ENCODE measurements at places on chromosomes 7 and 10. TPM values are rescaled to one million over a fixed set of nuclear protein-coding genes. Genes with fewer than 3 reads are reported as not detected.

- DNase-seq, result no peak
These were observed 248.3 kb downstream of the CDK14 start for GRCh38 chr7:90844421-90844820.

GPR15LG gene
- total RNA-seq, result not detected

DNA sequence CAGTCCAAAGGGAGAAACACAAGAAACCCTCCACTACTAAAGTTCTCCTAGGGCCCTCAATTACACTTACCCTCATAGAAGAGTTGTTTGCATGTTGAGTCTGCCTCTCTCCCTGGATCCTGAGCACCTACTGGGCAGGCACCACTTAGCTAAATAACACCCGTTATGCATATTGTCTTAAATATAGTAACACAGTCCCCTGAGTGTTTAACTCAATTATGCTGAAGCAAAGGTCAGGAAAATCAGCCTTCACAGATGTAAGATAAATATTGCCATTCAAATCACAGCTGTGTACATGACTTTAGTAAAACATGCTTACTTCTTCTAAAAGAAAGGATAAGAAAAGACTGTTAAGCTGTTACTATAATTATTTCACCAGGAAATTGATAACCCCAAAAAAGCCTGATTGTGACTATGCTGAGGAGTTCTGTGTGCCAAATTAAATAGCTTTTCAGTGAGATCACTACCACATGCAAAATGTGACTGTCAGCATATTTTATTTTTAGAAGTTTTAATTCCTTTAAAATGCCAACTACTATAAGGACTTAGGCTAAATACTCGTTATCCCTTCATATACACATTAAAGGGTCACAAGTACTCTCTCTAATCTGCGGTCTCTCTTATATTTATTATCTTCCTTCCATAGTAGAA is 733.9 kb upstream of the PHF14 start:
- no peak for DNase-seq

GRCh38 chr10:42979721-42980467 is 97.0 kb upstream of the RET start:
- DNase-seq, result no peak

GRCh38 chr7:130500463-130500862 is 8.6 kb downstream of the MEST start:
- DNase-seq, result no peak

YWHAG gene
- total RNA-seq, result 97.1 TPM

DNA sequence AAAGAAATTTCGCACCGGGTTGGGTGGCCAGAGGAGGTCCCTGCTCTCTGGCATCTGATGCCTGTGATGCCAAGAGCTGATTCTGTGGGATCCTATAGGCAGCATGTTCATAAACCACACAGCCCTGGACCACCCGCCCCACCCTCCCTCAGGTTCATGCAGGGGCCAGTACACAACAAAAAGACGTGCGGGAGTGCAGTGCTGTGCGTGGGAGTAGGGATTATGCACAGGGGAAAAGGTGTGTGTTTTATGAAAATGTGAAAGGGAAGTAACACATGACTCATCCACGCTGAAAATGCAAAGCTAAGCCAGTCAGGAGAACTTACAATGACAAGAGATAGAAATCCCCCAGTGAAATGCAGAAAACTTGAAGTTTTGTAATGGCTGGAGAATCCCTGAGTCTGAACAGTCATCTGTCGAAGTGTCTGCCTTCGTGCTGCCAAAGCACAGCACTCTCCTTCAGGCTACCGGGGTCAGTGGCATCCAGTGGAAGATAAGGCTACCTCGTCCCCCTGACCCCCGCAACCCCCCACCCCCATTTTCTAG is 1.1 kb downstream of the KIAA1217 start:
- no peak for DNase-seq

DNA sequence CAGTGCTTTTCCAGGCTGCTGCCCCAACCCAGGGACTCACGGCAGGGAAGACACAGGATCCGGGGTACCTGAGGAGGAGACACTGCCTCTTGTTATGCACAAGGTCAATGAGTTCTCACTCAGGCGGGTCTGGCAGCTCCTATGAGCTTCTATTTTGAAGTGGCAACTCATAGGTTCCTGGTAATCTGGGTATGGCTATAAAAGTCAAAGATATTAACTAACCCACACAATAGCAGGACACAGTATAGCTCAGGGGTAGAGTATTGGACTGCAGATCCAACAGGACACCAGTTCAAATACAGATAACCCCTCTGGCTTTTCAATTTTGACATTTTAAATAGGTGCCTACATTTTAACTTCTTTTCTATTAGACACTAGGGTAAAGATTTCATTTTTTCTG is 130.3 kb upstream of the ZNF746 start:
- no peak for DNase-seq

DNA sequence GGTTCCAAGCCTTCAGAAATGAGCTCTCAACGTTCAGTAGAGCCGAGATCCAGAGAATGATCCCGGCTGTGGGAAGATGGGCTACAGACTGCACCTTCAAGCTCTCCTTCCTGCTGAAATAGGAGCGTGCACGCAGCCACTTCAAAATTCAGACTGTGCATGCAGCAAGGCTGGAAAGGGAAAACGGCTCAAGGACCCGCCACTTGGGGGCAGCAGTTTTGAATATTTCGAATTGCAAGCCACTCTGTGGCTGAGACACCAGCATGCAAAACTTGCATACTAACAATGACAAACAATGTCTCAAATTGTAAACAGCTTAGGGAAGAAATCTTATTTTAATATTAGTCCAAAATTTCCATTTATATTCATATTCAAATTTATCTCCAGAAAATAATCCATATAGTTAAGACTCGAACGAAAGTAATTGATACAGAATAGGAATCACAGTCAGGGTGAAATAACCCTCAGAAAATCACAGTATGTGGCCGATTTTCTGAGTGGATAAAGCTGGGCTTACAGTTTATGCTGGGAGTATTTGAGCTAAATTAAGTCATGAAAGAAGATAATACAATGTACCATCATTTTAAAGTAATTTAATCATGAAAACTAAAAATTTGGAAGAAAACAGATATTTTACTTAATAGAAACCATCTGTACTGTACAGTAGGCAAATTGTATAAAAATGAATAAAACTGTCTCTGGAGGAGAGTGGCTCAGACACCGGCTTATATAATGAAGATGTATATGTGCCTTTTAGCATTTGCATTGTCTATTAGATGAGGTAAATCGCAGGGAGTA is 137.9 kb upstream of the MKI67 start:
- DNase-seq, result peak; percentile 57

GRCh38 chr10:67678335-67678974 is 17.5 kb downstream of the CTNNA3 start:
- no peak for DNase-seq

DNA sequence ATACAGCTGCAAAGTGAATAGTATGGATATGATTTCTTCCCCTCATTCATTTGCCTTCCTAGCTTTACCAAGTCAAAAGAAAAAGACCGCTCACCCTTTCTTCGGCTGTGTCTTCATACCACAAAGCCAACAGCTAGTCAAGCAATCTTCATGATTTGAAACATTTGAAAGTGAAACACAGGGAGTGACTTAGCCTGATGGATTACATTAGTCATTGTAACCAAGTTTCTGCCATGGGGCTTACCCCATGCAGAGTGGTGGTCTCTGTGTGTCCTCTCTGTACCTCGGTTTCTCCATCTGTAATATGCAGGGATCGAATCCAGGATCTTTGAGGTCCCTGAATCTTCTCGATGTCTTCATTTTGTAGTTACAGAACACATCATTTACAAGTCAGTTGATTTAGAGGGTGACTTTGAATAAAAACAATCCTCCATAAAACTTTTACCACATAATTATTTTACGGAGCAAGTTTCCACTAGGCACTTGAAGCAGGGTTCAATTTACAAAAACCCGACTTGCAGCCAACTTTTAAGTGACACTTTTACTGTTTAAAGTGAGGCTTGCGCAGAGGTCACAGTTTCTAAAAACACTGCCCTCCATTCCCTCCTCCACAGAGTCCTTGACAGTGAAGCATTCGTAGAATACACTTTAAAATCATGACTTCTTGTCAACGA is 2.2 kb upstream of the LGI1 start:
- DNase-seq, result no peak

DNA sequence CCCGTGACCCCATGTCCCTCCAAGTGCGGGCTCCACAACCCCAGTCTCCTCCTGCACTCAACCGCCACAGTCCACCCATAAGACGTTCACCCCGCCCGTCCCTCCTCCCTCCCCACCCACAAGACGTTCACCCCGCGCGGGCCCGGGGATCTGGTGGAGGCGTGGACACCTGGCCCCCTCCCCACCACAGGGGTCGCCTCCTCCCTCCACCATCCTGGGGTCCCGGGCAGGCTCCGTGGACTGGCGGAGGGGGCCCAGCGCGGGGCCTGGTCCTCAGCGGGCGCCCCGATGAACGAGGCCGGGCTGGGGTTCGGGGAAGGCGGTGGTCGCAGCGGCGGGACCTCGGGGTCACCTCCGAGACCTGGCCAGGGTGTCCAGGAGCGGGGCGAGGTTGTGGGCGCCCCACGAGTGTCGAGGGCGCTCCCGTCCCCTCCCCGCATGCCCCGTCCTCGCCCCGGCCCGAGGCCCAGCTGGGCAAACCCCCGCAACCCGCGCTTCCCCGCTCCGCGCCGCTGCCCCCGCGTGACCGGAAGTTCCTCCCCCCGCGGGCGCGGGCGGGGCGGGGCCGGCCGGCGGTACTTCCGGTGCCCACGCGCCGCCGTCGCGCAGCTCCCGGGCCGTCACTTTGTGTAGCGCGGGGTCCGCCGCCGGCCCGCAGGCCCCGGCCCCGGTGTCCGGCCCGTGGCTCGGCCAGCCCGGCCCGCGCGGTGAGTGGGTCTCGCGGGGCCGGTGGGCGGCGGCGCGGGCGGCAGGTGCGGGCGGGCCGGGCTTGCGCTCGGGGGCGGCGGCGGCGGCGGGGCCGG is at the start of gene ZNF316:
TSS of gene ZNF316 (plus strand) at position 578 of the 803 bp plus-strand sequence. CDS start 5,092 bp downstream, outside the sequence.
- DNase-seq, result peak; percentile 79

GRCh38 chr10:90319188-90319914 is 538.5 kb downstream of the HTR7 start:
- no peak for DNase-seq

LDB1 gene
- 58.0 TPM for total RNA-seq

DNA sequence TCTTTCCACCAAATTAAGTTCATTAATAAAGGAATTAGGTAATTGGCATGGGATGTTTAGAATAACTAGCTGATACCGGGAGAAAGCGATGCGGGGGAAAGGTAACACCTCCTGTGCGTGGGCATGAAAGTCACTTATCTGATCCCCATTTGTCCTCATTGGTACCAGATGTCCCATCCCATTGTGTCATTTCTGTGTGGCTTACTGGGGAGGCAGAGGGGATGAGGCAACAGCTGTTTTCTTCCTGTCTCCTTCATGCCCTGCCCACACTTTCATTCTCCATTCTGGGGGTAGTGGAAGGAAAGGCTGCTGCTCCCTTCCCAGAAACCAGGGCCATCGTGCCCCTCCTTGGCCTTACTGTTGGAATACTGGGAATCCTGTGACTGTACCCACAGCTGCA is 27.1 kb downstream of the EEPD1 start:
- no peak for DNase-seq

- DNase-seq, result no peak
These were observed 106.7 kb downstream of the CUX1 start for GRCh38 chr7:101924171-101924570.

ZC3HAV1L gene
- total RNA-seq, result 7.1 TPM

FEZF1 gene
- not detected for total RNA-seq

- DNase-seq, result no peak
These were observed 2.3 kb downstream of the FBXO24 start for GRCh38 chr7:100588438-100588837.

GRCh38 chr7:95804052-95804451 is 31.7 kb downstream of the DYNC1I1 start:
- no peak for DNase-seq

PNLIPRP1 gene
- not detected for total RNA-seq

NUTM2E gene
- total RNA-seq, result not detected

SNX8 gene
- total RNA-seq, result 43.1 TPM

- no peak for DNase-seq
These were observed 336.4 kb downstream of the NRG3 start for GRCh38 chr10:82211346-82211745.

GTPBP10 gene
- total RNA-seq, result 21.3 TPM

DNA sequence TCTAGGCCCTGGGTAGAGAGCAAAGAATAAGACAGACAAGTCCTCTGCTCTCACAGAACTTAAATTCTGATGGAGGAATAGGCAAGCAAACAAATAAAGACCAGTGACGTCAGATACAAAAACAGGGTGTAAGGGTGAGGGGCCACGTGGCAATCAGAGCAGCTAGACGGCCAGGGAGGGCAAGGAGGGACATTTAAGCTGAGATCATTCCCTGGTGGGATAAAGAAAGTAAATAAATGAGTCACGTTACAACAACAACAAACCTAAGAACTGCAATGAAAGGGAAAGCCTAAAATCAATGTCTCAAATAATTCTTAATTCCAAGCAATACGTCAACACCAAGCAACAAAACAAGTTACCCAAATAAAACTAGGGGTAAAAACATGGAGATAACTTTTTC is 21.8 kb downstream of the STN1 start:
- no peak for DNase-seq

MOGAT3 gene
- total RNA-seq, result not detected

DNA sequence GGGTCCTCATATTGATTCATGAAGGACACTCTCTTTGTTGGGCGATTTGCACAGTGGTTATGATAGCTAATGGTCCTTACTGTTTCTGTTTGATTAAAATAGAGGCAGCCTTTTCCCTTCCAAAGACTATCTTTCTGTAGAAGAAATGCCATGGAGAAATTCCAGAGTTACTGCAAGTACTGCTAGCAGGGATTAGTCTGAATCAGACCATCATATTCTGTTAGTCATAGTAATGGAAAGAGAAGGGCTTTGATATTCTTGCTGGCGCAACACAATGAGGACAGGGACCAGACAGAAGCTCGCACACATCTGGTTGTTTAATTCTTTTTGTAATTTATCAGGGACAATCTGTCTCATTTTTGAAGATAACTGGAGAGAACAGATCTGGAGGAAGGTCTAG is 304.5 kb upstream of the FZD8 start:
- no peak for DNase-seq

DNA sequence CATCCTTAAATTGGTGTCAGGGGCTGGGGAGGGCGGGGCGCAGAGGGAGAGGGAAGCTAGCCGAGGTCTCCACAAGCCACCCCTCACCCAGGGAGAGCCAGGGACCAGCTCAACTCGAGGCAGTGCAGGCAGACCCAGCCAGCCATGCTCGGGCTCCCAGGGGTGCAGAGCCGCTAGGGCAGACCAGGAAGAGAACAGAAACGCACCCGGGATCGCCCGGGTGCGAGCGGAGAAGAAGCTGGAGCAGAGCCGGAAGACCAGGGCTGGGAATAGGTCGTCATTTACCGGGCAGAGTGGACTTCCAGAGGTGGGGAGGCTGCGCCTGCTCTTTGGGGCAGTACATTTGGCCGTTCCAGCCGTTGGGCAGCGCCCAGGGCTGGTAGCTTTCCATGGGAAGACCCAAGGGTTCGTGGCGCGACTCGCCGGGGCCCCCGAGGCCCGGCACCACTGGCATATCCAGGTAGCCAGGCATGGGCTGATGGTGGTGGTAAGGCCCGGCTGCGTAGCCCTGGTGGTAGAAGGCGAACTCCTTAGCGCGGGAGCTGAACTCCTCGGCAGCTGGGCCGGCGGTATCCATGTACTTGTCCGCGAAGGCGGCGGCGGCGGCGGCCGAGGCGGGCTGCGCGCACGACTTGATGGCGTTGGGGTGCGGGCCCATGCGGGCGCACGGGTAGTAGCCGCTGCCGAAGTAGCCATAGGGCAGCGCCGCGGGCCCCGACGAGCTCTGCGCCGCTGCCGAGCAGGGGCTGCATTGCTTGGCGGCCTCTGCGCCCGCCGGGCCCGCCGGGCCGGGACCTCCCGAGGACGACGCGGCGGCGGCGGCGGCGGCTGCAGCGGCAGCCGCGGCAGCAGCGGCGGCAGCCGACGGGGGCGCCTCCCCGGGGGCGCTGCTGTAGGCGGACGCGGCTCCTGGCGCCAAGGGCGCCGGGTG is 755 bp downstream of the HOXA13 start:
- no peak for DNase-seq

GRCh38 chr10:34715511-34716187 is 99.4 kb downstream of the PARD3 start:
- DNase-seq, result no peak

Measured in lower lobe of right lung (tissue), 2 donors.